ENCODE measurements at places on chromosomes 12 and 14.
A peak's percentile ranks its signal among the peaks of the same experiment; 100 is the strongest.

GRCh38 chr12:132150780-132151144 lies 6.5 kb downstream of the NOC4L start:
- DNase-seq, result no peak

- peak; percentile 79 for DNase-seq
These were observed 15.8 kb upstream of the STAB2 start for GRCh38 chr12:103571286-103571685.

DNA sequence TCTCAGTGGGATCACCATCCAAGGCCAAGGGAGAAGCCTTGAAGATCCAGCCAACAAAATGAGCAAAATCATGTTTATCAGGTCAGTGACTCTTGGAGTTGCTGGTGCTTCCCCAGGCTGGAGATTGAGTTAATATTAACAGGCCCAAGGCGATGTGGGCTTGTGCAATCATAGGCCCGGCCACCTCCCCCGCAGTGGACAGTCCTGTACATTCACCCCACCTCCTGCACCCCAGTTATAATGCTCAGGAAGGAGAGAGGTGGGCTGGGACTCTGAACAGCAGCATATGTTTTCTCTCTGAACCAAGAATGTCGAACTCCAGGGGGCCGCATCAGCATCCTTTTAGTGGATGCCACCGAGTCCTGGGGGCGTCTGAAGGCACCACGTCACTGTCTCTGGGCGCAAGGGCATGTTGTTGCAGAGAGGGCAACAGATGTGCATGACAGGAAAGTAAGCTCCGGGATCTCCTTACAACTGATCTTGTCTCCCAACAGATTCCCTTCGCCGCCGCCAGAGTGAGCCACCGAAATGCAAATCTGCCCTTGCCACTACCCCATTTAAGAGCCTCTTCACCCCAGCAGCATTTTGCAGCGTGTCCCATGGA lies 32.2 kb upstream of the SERPINA6 start:
- DNase-seq, result no peak

GRCh38 chr14:58077621-58078020 lies 74.4 kb downstream of the ARMH4 start:
- DNase-seq, result no peak

DNA sequence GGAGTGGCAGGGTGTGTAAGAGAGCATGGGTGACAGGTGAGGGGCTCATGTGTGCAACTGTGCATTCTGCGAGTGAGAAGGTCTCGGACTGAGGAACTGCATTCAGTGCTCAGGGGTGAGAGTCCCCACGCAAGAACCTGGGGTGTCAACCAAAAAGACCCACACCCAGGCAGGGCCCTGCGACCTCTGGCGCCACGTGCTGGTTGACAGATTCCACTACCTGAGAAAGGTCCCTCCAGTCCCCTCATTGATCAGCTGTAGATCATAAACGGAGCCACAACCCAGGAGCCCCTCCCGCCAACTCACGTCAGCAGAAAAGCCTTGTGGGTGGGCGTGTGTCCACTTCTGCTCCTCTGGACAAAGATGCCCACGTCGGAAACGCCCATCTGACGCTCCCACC lies 98.7 kb downstream of the ASCL4 start:
- DNase-seq, result no peak

DNA sequence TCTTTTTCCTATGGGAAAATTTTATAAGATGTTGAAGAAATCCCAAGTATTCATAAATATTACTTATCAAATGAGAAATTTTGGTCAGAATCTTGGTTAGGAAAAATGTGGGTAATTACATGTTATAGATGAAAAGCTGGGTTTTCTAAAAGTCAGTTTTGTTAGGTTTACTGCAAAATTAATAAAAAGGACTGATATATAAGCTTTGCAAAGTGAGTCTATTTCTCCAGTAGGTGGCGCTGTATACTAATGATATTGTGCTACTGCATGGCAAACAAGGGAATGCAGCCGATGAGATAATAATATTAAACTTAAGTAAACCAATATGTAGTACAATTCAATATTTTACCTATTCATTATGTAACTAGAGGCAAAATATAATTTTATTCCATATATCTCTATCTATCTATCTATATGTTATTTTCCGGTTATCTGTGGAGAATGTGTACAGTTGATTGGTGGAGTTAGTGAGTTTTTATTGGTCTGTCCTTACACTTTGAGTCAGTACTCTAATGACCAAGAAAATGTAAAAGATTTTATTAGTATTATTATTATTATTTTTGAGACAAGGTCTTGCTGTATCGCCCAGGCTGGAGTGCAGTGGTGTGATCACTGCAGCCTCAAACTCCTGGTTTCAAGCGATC lies 32.9 kb downstream of the MIPOL1 start:
- peak; percentile 76 for DNase-seq

- DNase-seq, result no peak
These were observed 17.6 kb downstream of the CCDC88C start for GRCh38 chr14:91399868-91400640.

GRCh38 chr12:104064842-104065427 lies 604 bp downstream of the HCFC2 start:
- DNase-seq, result no peak

DNA sequence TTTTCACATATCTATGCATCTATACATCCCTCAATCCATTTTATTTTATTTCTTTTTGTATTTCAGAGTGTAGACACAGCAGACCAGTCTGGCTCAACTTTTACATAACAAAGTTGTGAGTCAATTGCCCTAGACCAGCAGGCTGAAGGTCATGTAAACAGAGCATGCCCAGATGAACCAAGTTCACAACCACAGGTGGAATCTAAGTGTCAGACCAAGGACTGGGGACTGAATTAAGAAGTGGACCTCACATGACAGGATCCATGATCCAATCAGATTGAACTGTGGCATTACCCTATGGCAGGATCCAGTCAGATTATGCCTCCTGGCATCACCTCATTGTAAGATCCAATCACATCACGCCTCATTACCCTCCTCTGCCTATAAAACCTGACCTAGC lies 455.8 kb downstream of the SOX5 start:
- DNase-seq, result no peak

DNA sequence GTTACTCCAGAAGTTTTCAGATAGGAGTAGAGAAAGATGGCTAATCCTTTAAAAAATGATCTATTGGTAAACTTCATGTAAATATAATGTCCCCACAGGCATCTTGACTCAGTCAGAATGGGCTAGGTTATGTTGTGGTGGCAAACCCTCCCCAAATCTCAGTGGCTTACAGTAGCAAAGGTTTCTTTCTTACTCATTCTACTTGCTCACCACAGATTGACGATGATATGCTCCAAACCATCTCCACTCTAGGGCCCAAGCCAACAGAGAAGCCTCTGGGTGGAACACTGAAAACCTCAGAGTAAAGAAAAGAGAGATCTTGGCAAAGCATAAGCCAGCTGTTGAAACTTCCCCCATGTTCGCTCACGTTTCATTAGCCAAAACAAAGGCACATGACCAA lies 146.4 kb downstream of the EMP1 start:
- DNase-seq, result no peak

- no peak for DNase-seq
These were observed 581.9 kb downstream of the VRK1 start for GRCh38 chr14:97379091-97379531.

DNA sequence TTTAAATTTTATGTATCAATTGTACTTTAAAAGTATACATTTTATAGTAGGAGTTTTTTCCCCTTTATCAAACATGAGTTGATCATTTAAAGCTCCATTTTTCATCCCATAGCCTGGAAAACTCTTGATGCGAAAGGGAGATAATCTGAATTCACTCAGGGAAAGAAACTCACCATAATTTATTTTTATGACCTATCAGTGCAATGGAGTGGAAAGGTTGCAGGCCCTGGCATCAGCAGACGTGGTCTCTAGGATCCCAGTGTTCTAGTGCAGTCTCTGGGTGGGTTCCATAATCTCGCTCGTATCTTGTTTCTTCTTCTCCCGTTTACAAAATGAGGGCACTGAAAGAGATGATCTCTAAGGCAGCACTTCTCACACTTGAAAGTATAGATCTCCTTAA lies 85.0 kb downstream of the PTGER2 start:
- DNase-seq, result no peak

DNA sequence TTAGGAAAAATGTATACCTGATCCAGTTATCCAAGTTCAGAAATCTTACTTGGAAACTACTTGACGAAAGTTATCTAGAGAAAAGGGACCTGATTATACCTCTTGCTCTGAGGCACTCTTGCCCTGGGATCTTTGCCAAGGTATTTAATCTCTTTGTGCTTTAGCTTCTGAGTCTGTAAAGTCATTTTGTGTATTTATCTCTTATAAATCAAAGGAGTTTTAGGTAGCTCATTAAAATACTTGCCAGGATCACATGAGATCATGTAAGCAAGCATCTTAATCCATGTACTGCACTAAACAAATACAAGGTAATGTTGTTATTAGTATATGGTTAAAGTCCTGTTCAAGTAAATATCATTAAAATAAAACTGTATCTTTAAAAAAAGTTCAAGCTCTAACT lies 147.5 kb downstream of the IPO8 start:
- no peak for DNase-seq

DNA sequence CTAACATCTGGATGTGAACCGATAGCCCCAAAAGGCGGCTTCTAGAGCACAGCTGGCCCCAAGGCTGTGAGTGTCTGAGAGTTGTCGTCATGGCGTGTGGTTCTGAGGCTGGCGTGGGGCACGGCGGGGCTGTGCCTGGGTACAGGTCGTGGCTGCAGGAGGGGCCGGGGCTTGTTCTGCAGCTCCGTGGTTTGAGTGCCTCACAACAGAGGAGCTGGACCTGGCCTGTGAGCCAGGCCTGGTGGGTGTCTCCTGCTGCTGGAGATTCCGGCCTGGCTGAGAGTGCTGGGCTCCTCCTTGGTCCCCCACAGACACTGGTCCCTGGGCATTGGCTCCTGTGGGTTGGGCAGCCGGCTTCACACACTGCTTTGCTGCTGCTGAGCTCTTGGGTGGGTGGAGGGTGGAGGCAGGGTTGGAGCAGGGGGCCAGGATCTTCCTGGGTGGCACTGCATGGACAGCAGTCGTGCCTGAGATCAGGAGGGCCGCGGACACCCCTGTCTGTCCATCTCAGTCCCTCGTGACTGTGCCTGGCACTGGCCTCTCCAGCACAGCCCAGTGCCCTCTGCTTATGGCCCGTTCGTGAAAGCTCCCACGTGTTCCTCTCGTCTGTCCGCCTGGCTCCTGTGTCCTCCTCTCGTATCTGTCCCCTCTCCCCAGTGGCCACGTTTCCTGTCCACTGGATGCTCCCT lies 31.8 kb upstream of the TEX22 start:
- DNase-seq, result no peak

- no peak for DNase-seq
These were observed 44.2 kb upstream of the MMP17 start for GRCh38 chr12:131783915-131784541.

- no peak for DNase-seq
These were observed 10.9 kb upstream of the ZNF705A start for GRCh38 chr12:8145754-8146441.
